ENCODE measurements at places on chromosomes 3 and 15.

DNA sequence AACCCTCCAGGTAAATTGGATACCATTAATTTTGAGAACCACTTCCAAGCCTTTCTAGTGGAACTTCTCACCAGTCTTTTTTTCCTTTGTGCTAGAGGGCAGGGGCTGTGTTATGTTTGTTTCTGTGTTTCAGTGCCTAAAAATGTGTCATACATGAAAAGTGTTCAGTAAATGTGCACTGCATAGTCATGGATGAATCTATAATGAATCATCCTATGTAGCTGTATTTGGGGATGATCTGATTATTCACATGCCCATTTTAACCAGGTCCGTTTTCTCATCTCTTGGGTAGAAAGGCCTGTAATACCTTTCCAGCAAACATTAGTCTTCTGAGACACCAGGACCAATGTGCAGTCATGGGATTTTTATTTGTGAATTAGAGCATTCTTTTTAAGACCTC is 583.0 kb upstream of the GOLIM4 start:
- DNase-seq: no peak

GRCh38 chr3:112984485-112984884 is 6.3 kb upstream of the GTPBP8 start:
- DNase-seq: peak; percentile 35

DNA sequence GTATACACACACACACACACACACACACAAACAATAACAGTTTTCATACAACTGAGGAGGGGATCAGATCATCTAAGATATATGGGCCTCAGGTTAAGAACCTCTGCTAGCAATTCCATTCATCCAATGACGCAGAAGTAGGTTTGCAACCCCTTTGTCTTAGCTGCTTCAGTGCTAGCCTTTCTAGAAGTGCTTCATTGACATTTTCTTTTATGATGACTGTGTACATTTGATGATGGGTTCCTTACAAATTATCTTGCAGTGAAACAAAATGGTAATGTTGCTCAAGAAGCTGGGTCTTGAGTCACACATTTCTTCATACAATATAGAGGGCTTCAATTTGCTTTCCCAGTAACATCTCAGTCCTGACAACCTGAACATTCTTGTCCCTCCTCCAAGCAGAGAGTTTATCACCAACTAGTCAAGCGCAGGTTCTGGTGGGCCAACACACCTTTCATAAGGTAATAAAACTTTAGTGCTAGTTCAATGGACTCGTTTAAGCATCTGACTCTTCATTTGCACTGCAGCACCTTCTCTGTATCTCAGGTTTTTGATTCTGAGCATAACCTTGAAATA is 269.5 kb downstream of the CNTN3 start:
- DNase-seq: no peak

GRCh38 chr15:73927476-73928240 is 1.4 kb downstream of the LOXL1 start:
- DNase-seq: peak; percentile 68

GRCh38 chr3:128532012-128532983 is 39.3 kb upstream of the GATA2 start:
- no peak for DNase-seq

DNA sequence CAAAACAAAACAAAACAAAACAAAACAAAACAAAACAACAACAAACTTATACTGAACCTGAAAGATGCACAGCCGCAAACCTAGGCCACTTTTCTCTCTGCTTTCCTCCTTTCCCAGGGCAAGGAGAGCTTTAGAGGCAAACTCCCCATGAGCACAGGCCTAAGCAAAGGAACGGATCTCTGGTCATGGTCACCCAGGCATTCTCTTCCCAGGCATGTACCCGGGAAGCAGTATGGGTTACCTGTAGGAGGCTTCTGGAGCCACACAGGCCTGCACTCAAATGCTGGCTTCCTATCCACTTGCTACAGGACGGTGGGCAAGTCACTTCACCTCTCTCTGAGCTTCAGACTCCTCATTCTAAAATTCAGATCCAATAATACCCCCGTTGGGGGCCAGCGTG is 171.8 kb downstream of the SMAD6 start:
- DNase-seq: no peak

DNA sequence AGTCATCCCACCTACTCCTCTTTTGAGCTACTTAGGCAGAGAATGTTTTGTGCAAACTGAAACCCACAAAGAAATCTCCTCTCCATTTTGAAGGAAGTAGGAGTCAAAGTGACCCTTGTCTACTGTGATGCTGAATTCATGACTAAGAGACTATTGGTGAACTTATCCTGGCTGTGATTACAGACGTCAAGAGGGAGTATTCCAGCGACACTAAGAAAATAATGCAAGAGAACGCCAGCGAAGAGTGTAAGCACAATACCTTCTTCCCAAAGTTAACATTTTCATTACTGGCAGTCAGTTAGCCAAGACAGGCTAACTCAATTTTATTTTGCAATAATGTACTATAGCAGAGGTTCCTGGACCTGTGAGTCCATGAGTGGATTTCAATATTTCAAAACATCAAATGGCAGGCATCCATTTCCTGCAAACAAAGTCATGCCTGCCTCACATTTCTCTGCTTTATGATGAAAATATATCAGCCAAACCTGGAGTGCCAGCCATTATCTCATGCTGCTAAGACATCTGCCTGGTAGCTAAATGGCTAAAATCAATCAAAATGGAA is 59.0 kb downstream of the CTNNB1 start:
- no peak for DNase-seq

- DNase-seq: no peak
Observed at GRCh38 chr15:80773792-80774352, 5.3 kb upstream of the CEMIP start.

DNA sequence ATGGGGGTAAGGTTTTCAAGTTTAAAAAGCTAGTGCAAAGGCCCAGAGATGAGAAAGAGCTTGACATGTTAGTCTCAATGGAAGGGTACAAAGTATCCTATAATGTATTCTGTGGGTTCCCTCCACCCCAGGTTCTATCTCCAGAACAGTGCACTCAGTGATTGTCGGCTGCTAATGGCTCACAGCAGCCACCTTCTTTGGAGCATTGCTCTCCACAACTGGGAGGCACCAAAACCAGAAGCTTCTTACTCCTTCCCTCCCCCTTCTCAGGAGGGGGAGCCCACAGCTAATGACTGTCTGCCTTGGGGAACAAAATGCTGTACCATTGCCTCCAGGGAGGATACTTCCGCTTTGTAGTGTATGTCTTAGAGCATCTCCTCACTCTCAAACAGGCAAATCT is 439.4 kb upstream of the RBMS3 start:
- no peak for DNase-seq

DNA sequence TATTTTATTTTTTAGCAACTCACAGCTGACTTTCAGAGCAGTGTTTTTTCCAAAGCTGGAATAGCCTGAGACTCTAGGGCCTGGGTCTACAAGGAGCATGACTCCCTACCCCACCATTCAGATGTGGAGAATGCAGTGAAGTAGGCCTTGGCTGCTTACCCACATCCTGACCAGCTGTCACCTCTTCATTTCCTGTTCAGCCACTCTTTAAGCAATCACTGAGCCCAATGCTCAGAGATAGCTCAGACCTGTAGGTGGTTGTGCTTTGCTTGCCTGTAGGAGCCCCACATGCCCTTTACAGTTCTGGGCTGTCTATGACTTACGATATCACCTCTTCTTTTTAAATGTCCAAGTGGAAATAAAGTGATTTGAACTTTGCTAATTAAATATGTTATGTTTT is 148.1 kb downstream of the NEK11 start:
- DNase-seq: no peak

GRCh38 chr15:35530698-35531097 is 15.3 kb downstream of the DPH6 start:
- no peak for DNase-seq

- DNase-seq: no peak
Observed at GRCh38 chr3:133563186-133563591, 10.3 kb upstream of the CDV3 start.

- no peak for DNase-seq
Observed at GRCh38 chr3:141020143-141020830, 30.9 kb upstream of the SPSB4 start.

- DNase-seq: peak; percentile 42
Observed at GRCh38 chr15:55279746-55280351, 9.8 kb downstream of the RAB27A start.

Measured in T follicular helper cell (primary cell).